Forelimb muscle (tissue), 1 donor: ENCODE measurements at places on chromosomes 4 and X. TPM values are rescaled to one million over a fixed set of nuclear protein-coding genes. Genes with fewer than 3 reads are reported as not detected.

DNA sequence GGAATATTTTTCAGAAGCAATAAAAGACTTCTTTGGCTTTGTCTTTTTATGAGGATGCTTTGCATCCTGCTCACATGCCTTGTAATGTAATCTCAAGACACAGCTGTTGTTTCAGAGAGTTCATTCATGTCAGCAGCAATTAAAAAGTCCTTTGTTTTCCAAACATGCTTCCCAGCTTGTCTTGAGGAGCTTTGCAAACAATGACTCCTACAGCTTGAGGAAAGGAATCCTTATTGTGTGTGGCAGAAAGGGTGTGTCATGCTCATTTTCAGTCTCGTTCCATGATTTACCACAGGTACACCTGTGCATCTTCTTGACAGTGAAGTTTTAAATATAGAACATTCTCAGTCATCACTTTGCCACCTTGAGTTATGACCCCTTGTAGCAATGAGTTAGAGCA, 139.2 kb upstream of the AADAT start:
- DNase-seq, result no peak

DNA sequence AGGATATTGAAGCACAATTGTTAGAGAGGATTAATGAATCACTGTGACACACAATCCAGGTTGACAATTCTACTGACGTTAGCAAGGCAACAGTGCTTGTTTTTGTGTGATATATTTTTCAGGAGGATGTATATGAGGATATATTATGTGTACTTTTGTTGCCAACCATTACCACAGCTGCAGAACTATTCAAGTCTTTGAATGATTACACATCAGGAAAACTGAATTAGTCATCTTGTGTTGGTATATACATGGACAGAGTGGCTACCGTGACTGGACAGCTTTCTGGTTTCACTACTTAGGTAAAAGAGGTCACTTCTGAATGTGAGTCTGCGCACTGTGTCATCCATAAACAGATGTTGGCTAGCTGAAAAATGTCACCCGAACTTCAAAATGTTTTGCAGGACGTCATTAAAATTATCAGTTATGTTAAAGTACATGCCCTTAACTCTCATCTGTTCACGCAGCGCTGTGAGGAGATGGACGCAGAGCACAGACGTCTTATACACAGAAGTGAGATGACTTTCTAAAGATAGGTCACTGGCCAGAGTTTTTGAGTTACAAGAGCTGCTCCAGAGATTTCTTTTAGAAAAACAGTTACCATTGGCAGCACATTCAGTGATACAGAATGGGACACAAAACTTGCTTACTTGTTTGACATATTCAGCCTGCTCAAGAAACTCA, 69.0 kb downstream of the MRPL1 start:
- DNase-seq, result no peak

- no peak for DNase-seq
Observed at GRCh38 chrX:107522901-107523300, 73.4 kb downstream of the FRMPD3 start.

ARSJ gene
- 3.9 TPM for polyA plus RNA-seq

SPANXA2 gene
- not detected for polyA plus RNA-seq

CHM gene
- 13.7 TPM for polyA plus RNA-seq
